NCI-H1417 (cell line): ENCODE measurements at places on chromosomes 1 and 21.

- no peak for DNase-seq
Observed at GRCh38 chr1:43205671-43206070, 33.5 kb downstream of the CFAP57 start.

GRCh38 chr1:179706339-179706941 is 36.7 kb upstream of the FAM163A start:
- DNase-seq = peak; percentile 88

DNA sequence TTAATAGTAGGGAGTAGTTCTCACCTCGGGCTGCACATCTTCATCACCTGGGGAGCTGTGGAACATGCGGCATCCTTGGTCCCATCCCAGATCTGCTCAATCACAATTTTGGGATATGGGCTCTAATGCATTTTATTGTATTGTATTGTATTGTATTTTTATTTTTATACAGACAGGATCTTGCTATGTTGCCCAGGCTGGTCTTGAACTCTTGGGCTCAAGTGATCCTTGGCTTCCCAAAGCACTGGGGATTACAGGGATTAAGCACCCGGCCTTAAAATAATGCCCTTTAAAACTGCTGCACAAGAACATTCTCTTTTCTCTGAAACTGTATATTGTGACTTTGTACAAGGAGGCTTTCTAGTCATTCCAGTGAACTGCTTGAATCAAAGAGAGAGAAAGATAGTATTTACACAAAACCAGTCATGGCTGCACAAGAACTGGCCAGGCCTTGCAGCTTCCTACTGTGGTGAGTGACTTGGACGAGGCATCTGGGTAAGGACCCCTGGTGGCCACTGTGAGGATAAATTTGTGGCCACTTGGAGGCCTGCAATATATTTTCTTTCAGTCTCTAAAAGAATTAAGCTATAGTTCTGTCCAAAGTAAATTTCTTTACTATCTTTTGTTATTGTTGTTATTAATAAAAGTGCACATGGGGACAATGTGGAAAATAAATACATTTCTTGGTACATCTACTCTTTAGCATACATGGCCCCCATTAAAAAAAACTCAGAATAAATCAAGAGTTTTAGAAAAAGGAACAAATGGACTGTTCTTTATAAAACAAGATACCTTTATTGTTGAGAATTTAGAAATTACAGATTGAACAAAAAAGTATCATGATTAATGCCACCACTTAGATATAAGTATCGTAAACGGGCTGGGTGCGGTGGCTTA is 48.0 kb downstream of the TBCE start:
- peak; percentile 30 for DNase-seq

- no peak for DNase-seq
Observed at GRCh38 chr1:179095377-179095776, 13.5 kb downstream of the TOR3A start.

DNA sequence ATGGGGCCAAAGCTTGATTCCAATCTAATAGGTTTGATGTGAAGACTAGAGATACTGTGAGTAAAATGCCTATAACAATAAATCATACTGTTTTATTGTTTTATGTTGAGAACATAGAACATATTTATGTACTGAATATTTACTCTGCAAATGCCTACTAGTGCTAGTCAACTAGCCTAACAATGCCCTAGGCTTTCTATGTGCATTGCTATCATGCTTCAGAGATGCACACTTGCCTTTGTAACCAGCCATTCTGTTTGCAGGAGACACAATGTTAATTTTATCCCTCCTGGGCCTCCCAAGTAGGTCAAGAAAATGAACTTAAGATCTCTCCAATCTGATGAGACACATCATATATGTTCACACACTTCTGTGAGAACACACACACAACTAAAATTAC is 530.8 kb upstream of the BEND5 start:
- no peak for DNase-seq

GRCh38 chr1:115454837-115455511 is 116.9 kb upstream of the NGF start:
- DNase-seq = peak; percentile 21
